ENCODE measurements at places on chromosomes 5 and 9.

GRCh38 chr9:97109194-97109811 is 70.4 kb upstream of the CTSV start:
- DNase-seq: peak; percentile 28

GRCh38 chr5:54390539-54391031 is 64.9 kb upstream of the HSPB3 start:
- DNase-seq: no peak

DNA sequence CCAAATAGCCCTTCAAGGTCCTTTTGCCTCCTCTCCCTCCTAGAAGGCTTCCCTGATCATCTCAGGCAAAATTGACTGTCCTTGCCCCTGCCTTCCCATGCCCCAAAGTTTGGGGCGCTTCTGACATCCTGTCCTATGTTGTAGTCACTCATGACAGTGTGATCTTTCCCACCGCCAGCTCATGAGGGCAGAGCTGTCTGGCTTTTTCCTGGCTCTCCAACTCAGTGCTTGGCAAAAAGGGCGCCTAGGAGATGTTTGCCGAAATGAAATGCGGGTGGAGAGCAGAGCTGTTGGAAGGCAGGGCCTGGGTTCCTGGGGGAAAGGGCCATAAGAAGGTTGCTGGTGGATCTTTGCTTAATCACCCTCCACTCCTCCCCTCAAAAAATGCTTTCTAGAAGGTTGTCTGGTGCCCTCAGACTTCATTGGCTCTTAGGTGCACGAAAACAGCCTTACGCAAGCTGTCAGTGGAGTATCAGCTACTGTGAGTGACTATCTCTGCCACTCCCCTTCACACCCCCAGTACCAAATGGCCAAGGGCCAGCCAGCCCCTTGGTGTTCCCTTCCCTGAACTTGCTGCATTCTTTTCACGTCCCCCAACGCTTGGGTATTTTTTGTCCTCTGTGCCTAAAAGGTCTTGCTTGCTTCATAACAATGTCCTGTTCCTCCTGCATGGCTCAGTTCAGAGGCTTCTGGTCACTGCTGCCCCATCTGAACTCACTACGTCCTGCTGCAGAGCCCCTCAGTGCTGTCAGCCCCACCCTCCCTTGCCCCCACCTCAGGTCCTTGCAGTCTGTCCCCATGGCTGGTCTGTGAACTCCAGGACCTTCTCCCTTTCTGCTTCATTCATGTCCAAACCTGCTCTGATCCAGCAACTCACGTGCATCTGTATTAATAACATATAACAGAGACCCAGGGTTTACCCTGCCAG is 2.6 kb upstream of the SLC25A51 start:
- DNase-seq: no peak

DNA sequence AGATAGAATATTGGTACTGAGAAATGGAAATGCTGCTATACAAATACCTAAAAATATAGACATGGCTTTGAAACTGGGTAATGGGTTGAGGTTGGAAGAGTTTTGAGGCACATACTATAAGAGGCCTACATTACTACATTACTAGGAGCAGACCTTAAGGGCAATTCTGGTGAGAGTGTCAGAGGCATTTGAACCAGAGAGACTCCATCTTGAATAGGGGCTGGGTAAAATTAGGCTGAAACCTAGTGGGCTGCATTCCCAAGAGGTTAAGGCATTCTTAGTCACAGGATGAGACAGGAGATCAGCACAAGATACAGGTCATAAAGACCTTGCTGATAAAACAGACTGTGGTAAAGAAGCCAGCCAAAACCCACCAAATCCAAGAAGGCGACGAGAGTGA is 104.6 kb upstream of the ADRA1B start:
- no peak for DNase-seq

DNA sequence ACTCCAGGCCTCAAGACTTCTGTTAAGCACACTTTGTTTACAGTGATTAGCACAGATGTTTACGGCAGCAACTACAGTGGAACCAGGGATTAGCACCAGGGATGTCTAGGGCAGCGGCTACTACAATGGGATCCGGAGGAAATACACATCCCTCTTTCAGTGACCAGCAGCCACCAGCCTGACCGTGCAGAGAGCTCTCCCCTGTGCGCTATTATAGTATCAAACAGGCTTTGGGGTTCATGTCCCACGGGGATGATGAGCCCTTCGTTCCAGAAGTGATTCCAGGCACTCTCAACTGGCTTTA is 21.5 kb downstream of the GFPT2 start:
- no peak for DNase-seq
